ENCODE measurements at places on chromosomes 13 and 19.

- H3K4me3 ChIP-seq = no peak overlapping the region
- H3K27ac ChIP-seq = peak overlapping the region; percentile 20
- DNase-seq = no peak
- H3K36me3 ChIP-seq = no peaks in the 10 kb centered on the region
These were observed 70.1 kb downstream of the DCLK1 start for GRCh38 chr13:36061054-36061453.

DNA sequence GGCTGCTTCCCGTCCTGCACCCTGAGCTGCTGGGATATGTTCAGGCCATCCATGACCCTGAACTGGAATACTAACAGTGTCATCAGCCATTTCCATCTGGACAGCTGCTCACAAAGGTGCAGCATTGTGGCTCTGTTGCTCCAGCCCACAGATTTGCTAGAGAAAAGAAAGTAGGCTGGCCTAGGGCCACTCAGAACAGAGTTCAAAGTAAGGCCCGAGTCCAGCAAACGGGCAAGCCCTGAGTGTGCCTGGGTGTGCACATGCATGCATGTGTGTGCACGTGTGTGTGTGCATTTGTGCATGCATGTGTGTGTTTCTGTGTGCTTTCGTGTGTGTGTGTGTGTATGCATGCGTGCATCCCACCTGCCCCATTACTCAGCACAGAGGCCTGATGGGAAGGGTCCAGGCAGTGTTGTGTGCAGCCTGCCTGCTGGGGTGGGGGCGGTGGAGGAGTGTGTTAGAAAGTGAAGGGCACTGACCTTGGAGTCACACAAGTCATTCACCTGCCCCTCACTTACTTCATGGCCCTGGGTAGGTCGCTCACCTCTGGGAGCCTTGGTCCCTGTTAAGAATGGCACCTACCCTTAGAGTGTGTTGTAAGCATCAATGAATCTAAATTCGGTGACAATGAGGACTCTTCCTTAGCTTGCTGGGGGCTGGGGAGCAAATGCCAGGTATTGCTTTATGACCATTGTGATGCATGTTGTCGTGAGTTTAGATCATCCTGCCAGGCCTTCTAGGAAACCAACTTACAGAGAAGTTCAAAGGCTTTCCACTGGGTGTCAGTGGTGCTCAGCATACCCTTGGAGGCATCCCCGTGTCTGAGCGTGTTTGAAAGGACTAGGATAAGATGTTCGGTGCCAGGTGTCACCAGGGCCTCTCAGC lies 53.2 kb downstream of the GPR12 start:
- no peaks in the 10 kb centered on the region for H3K36me3 ChIP-seq
- H3K27ac ChIP-seq = no peak overlapping the region
- DNase-seq = peak; percentile 78
- no peak overlapping the region for H3K4me3 ChIP-seq

DNA sequence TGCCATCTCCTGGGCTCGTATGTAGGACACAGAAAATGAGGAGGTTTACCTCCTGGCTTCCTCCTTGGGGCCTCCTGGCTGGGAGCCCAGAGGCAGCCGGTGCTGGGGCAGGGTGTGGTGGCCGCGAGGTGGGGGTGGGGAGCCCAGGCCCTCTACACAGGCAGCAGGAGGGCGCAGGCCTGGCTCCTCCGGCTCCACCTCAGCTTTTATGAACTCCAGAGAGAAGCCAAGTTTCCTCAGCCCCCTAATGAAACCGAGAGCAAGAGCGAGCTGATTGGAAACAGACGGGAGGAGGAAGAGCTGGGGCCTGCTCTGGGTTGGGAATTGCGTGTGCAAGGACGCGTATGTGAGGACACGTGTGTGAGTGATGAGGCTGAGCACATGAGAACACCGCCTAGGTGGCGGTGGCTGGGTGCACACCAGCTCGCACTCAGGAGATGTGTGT lies 23.1 kb downstream of the LYL1 start:
- no peak overlapping the region for H3K4me3 ChIP-seq
- peaks cover 53% of the 10 kb centered on the region for H3K4me1 ChIP-seq
- H3K27ac ChIP-seq = peak overlapping the region; percentile 88
- H3K27me3 ChIP-seq = peaks cover 4% of the 10 kb centered on the region

- no peaks in the 10 kb centered on the region for H3K36me3 ChIP-seq
- DNase-seq = no peak
- H3K27me3 ChIP-seq = no peaks in the 10 kb centered on the region
These were observed 2.2 kb upstream of the TEX101 start for GRCh38 chr19:43412441-43412840.

DNA sequence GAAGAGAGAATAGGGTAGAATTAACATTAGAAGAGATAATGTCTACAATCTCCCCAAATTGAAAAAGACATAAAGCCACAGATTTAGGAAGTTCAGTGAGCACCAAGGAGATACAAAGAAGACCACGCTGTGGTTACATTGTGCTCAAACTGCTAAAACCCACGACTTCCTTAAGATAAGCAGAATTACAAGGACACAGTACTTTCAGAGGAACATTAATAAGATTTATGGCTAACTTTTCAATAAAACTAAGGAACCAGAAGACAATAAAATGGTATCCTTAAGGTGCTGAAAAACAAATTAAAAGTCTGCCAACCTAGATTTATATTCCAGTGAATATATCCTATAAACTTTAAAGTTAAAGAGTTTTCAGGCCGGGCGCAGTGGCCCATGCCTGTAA lies 7.4 kb upstream of the IL17D start:
- no peak overlapping the region for H3K4me3 ChIP-seq
- no peaks in the 10 kb centered on the region for H3K36me3 ChIP-seq
- H3K27me3 ChIP-seq = no peaks in the 10 kb centered on the region
- H3K4me1 ChIP-seq = no peaks in the 10 kb centered on the region
- H3K27ac ChIP-seq = no peak overlapping the region

GRCh38 chr19:16290692-16291091 lies 33.9 kb upstream of the KLF2 start:
- H3K27ac ChIP-seq = no peak overlapping the region
- no peak overlapping the region for H3K4me3 ChIP-seq
- peaks cover 20% of the 10 kb centered on the region for H3K4me1 ChIP-seq
- no peaks in the 10 kb centered on the region for H3K36me3 ChIP-seq
- DNase-seq = no peak

DNA sequence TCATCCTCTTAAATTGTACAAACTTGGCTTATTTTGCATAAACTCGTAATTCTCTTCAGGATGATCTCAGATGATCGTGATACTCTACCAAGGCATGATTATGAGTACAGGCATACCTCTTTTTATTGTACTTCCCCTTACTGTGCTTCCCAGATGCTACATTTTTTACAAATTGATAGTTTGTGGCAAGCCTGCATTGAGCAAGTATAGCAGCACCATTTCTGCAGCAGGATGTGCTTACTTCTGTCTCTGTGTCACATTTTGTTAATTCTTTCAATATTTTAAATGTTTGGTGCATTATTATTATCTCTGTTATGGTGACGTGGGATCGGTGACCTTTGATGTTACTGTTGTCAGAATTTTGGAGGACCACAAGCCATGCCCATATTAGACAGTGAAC lies 752.3 kb downstream of the PCDH9 start:
- DNase-seq = no peak
- H3K4me1 ChIP-seq = no peaks in the 10 kb centered on the region
- H3K36me3 ChIP-seq = no peaks in the 10 kb centered on the region
- H3K4me3 ChIP-seq = no peak overlapping the region

GRCh38 chr13:83547043-83547442 lies 335.2 kb downstream of the SLITRK1 start:
- H3K27ac ChIP-seq = no peak overlapping the region
- no peaks in the 10 kb centered on the region for H3K36me3 ChIP-seq
- DNase-seq = no peak
- H3K4me1 ChIP-seq = no peaks in the 10 kb centered on the region
- no peaks in the 10 kb centered on the region for H3K27me3 ChIP-seq

DNA sequence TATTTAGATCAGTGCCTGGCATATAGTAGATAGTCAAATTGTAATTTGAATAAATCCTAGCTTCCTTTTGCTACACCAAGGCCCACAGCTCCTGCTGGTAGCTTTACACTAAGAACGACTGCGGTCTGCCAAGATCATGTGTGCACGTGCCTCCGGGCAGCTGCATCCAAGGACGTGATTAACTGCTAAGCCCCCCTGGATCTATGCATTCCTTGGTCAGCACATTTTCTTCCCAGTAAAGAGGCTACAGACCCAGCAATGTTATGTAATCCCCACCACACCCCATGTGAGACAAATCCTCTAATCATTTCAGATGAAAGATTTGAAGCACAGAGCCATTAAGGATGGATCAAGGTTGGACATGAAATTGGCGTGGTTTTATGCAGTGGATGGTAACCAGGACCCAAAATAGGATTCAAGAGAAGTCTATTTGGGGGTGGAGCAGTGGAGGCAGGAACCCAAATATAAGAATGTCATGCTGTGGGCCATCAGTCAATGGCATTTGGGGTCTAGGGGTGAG lies 65.2 kb upstream of the PEG3 start:
- H3K4me1 ChIP-seq = no peaks in the 10 kb centered on the region
- no peak for DNase-seq

All from hepatocyte (in vitro differentiated cells).